Activated naive CD4-positive, alpha-beta T cell treated with Interleukin-2 at 50 U/mL for 16 hours (primary cell): ENCODE measurements at places on chromosomes 2 and 18.

GRCh38 chr2:231794383-231794782 is 8.1 kb downstream of the COPS7B start:
- DNase-seq: no peak

GRCh38 chr2:55888936-55889335 is 34.6 kb downstream of the EFEMP1 start:
- DNase-seq: no peak

GRCh38 chr18:42245137-42245536 is 290.1 kb downstream of the PIK3C3 start:
- DNase-seq: no peak

DNA sequence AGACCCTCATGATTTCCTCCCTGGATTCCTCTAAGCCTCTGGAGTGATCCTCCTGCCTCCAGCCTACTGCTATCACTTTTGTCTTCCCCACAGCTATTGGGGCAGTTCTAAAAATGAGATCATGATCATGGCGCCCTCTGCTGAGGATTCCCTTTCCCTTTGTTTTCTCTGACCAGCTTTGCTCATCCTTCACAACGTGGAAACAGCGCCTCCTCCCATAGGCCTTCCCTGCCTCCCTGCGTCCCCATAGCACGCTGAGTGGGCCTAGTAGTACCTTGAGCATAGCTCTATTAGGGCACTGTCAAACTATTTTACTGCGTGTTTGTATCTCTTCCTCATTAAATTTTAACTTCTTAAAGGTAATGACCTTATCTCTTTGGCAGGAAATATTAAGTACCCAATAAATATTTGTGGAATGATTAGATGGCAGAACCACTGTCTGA is 207.0 kb upstream of the FANCL start:
- DNase-seq: peak; percentile 4

DNA sequence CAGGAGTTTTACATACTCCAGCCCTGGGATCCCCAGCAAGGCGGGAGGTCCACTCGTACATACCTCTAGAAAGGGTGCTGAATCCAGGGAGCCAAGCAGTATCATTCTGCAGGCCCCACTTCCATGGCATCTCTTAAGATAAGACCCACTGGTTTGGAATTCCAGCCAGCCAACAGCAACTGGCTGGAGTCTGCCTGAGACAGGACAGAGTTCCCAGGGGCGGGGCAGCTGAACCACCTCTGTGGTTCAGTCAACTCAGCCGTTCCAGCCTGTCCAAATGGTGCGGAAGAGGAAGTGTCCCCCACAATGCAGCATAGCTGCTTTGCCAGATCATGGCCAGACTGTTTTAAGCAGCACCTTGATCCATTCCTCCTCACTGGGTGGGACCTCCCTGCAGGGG is 33.2 kb downstream of the ZNF892 start:
- DNase-seq: no peak

DNA sequence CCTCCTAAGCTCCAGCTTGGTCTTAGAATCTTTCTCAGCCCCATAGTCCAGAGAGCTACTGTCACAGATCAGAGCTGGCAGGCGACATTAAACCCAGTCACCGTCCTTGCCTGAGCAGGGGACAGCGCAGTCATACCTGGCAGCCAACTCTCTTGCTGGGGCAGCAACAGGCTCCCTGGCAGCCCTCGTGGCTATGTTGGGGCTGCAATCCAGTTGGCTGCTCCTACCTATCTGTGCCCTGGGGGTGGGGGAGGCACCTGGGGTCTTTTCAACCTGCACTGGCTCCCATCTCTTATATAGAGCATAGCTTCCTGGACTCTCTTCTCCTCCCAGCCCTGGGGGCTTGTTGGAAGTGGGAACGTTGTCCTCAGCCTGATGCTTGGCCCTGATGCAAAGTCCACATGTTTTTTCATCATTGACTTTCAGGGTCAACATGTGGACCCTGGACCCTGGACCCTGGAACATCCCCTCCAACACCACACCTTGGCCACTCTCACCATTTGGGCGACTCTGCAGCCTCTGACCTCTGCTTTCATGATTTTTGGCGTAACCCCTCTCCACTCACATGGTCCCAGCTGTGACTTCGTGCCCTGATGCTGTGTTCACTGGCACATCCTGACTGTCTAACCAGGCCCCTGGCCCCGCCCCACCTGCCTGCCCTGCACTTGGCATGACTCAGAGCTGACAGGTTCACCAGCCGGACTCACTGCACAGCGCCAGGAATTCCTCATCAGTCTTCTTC is 45.6 kb downstream of the ATOH8 start:
- no peak for DNase-seq

DNA sequence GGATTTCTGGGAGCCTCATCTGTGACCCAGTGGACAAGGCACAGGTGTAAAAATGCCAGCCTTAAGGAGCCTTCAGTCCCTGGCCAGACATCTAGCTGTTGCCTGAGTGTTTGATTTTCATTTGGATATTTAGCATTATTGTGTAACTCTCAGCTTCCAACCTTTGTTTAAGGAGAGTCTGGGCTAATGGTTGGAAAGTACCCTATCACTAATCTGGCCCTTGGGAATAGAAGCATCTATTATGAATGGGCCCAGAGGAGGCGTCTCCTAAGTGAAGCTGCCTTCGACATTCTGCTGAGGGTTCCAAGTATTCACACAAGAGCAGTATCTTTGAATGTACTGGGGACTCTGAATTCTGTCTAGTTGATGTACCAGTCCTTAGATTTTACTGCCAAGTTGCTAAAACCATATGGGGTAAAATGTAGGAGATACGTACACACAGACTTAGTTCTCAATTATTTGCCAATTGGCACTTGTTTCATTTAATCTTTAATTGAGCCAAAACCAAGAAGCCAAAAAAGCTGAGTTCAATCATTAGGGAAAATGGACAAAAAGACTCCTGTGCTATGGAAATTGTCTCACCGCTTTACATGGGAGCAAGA is 7.2 kb upstream of the ANKRD29 start:
- DNase-seq: no peak

GRCh38 chr2:167052825-167053224 is 164.5 kb downstream of the XIRP2 start:
- no peak for DNase-seq

- DNase-seq: no peak
These were observed 15.6 kb upstream of the CXCR4 start for GRCh38 chr2:136133586-136133985.

- no peak for DNase-seq
These were observed 303.5 kb upstream of the FIGN start for GRCh38 chr2:164039270-164039669.

GRCh38 chr2:86021396-86022378 is 84.0 kb downstream of the POLR1A start:
- no peak for DNase-seq

DNA sequence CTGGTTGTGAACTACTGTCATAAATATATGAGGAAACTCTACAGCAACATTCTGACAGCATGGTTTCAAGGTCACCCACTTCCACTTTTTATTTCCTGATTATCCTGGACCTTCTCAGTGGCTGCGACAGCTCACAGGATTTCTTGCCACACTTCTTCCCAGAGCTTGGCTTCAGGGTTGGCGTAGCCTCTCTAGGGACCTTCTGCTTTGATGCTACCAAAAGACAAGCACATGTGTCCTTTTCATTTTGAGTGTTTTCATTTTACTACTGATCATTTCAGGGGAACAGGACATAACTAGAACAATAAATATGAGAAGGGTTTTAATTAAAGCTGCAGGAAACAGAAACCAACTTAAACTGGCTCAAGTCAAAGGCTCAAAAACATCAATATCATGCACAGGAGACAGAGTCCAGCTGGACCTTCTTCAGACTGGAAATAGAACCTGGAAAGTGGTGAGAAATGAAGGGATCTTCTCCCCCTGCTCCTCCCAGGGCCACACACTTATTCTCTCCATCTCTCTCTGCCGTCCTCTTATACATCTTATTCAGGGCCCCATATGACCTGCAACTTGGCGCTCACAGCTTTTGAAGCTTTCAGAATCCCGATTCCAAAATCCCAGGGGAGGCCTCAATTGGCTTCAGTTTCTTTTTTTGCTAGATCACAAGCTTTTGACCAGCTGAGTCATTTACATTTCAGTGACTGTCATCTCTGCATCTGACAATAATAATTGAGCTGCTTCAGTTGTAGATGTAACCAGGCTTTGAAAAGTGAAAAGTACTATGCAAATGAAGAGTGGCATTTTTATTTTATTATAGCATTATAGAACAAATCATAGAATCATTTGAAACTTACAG is 9.7 kb downstream of the VIT start:
- no peak for DNase-seq

- DNase-seq: no peak
These were observed 293.5 kb downstream of the SETBP1 start for GRCh38 chr18:44974174-44974573.

GRCh38 chr18:2654928-2655177 is 673 bp upstream of the SMCHD1 start:
- DNase-seq: peak; percentile 79

DNA sequence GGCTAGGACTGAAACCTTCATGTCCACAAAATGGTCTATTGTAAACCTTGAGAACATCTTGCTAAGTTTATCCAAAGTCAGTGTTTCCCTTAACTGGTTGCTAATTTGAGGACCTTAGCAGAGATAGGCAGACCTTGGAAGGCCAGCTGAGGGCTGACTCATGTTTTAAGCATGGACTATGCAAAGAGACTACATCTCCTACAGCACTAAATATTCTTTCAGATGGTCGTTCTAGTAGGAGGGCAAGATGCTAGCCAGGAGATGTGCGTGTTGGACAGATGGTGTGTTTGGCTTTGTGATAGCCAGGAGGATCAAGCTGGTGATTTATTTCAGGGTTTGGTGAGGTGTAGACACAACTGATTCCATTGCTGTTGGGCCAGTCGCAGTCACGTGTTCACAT is 75.8 kb downstream of the NRP2 start:
- DNase-seq: no peak

DNA sequence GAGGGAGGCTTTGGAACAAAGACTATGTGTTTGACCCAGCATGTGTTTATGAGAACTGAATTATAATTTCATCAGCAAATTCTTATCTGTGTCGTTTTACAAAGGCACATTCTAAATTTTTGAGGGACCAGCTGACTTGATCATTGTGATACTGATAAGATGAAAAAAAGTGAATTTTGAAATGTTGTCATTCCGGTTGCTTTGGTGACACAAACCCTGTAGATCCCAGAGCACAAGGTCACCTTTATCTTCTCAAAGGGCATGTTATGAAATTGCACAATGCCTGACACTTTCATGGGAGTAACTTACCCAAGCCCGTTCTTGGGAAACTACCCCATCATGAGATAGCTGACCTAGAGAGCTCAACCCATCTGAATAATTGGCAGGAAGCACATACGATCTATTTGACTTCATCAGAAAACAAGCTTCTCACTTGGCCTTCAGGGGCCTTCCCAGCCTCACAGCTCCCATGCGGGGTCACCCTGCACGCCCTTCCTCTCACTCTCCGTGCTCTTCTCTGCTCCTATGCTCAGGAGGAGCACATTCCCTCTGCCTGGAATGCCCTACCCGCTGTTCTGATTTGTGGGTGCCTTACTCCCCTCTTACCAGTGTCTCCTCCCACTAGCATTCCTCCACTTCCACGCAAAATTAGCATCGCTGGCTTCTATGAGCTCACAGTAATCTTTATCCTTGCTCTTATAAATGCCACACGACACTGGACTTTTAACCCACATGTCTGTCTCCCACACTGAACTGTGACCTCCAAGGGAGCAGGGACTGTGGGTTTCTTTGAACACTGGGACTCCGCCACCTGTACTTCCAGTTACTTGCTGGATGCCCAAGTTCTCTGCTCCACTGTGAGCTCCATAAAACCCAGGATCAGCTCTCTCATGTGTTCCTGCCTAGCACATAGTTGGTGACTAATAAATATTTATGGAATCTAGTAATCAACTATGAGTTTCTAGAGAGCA is 555.8 kb upstream of the ID2 start:
- DNase-seq: no peak

GRCh38 chr2:64839844-64840243 is 149.4 kb upstream of the SLC1A4 start:
- DNase-seq: no peak

- DNase-seq: peak; percentile 14
These were observed 459 bp upstream of the EFR3B start for GRCh38 chr2:25041307-25041927.

DNA sequence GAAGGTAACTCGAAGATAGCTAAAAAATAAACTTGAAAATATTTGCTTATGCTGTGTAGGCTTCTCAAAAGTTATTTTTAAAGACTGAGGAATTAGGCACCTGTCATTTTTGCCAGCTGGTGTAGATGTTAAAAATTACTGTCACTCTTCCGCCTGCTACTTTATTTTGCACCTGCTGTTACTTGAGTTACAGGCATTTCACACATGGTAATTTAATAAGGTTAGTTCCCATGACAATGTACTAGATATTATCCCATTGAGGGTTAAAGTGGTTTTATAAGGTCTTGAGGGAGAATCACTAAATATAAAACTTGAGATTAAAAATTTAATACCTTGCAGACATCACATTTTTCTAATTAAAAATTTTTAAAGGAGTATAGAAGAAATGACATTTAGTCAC is 26.6 kb downstream of the MYL1 start:
- no peak for DNase-seq

DNA sequence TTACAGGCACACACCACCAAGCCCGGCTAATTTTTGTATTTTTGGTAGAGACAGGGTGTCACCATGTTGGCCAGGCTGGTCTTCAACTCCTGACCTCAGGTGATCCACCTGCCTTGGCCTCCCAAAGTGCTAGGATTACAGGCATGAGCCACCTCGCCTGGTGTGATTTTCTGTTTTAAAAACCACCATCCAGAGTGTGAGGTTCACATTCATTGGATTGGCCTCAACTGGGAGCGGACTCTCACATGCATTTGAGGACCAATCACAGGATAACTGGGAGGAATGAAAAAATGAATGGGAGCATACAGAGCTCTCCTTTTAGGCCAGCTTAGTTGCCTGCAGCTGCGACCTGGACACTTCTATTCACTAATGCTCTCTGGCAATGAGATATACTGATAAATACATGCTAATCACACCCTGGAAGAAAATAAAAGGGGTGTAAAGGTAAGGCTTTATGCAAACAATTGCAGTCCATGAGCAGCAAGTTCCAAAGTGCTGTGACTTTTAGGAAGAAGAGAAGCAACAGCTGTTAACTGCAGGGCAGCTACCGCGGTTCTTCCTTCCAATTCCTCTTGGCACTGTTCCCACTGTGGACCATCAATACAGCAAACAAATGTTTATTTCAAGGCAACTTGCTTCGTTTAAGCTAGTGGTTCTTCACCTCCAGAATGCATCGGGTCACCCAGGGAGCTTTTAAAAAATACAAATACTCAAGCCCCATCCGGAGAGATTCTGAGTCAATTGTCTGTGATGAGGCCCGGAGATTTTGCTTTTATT is 49.5 kb upstream of the FZD5 start:
- no peak for DNase-seq

GRCh38 chr2:231894566-231895380 is 31.4 kb downstream of the NPPC start:
- DNase-seq: no peak

DNA sequence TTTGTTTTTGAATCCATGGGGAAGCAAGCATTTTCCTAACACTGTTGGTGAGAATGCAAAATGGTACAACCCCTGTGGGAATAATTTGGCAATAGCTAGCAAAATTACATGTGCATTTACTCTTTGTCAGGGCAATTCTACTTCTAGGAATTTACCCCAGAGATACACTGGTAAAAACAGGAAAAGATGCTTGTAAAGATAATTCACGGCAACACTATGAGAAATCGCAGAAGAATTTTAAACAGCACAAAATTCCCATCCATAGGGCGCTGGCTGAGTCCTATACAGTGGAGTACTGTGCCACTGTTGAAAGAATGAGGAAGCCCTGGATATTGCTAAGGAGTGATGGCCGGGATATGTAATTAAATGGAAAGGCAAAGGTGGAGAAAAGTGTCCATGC is 75.8 kb downstream of the DGKD start:
- no peak for DNase-seq

- DNase-seq: no peak
These were observed 2.0 kb downstream of the GIGYF2 start for GRCh38 chr2:232699110-232699509.
